Sciatic nerve (tissue), 2 donors: ENCODE measurements at places on chromosomes 7 and 10.

GRCh38 chr10:12945690-12946359, 55.7 kb downstream of the CCDC3 start:
- no peak for DNase-seq

GRCh38 chr7:155995183-155995612, 182.9 kb upstream of the SHH start:
- no peak for DNase-seq

DNA sequence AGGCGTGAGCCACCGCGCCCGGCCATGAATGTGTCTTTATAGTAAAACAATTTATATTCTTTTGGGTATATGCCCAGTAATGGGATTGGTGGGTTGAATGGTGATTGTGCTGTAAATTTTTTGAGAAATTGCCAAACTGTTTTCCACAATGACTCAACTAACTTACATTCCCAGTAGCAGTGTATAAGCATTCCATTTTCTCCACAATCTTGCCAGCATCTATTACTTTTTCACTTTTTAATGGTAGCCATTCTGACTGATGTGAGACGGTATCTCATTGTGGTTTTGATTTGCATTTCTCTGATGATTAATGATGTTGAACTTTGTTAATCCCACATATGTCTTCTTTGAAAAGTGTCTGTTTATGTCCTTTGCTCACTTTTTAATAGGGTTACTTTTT, 1187.9 kb downstream of the XPNPEP1 start:
- no peak for DNase-seq

DNA sequence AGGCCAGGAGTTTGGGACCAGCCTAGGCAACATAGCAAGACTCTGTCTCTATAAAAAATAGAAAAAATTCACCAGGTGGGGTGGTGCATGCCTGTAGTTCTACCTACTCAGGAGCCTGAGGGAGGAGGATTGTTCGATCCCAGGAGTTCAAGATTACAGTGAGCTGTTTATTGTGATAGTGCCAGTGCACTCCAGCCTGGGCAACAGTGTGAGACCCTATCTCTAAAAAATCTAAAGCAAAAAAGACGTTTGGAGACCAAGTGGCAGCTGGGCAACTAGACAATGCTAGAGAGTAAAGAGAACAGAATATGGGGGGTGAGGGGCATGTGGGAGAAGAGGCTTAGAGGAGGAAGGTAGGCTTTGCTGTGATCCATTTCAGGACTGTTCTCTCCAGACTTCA, 1.4 kb downstream of the PDSS1 start:
- no peak for DNase-seq

- no peak for DNase-seq
Measured at GRCh38 chr7:150756858-150757257, 19.6 kb downstream of the GIMAP5 start.
